Stimulated activated CD4-positive, alpha-beta T cell treated with anti-CD3 and anti-CD28 coated beads, Interleukin-2, amount 100 ng/mL, for 4 hours (primary cell): ENCODE measurements at places on chromosomes 3 and 15.

DNA sequence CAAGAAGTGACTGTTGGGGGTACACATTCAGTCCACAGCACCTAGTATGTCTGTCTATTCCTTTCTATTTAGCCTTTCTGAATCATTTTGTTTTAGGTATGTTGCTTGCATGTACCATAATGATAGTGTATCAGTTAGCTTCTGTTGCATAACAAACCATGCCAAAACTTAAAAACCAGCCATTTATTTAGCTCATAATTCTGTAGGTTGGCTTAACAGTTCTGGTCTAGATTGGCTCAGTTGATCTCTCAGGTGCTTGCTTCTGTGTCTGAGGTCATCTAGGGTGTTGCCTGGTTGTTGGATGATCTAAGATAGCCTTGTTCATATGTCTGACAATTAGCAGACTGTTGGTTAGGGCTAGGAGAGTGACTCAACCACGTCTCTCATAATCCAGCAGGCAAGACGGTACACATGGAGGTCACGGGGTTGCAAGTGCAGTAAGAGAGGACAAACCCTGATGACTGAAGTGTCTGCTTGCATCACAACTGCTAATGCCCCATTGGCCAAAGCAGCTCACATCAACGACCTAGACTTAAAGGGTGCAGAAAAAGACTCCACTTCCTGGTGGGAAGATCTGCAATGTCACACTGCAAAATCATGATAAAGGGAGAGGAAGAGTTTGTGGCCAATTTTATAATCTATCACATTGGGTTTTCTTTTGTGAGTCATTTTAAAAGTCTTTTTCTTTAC is 6.8 kb upstream of the PDCD6IP start:
- DNase-seq = no peak

GRCh38 chr15:101204739-101205535 is 46.9 kb downstream of the CHSY1 start:
- DNase-seq = no peak

GRCh38 chr3:11734-12133 is 184.8 kb upstream of the CHL1 start:
- DNase-seq = no peak

DNA sequence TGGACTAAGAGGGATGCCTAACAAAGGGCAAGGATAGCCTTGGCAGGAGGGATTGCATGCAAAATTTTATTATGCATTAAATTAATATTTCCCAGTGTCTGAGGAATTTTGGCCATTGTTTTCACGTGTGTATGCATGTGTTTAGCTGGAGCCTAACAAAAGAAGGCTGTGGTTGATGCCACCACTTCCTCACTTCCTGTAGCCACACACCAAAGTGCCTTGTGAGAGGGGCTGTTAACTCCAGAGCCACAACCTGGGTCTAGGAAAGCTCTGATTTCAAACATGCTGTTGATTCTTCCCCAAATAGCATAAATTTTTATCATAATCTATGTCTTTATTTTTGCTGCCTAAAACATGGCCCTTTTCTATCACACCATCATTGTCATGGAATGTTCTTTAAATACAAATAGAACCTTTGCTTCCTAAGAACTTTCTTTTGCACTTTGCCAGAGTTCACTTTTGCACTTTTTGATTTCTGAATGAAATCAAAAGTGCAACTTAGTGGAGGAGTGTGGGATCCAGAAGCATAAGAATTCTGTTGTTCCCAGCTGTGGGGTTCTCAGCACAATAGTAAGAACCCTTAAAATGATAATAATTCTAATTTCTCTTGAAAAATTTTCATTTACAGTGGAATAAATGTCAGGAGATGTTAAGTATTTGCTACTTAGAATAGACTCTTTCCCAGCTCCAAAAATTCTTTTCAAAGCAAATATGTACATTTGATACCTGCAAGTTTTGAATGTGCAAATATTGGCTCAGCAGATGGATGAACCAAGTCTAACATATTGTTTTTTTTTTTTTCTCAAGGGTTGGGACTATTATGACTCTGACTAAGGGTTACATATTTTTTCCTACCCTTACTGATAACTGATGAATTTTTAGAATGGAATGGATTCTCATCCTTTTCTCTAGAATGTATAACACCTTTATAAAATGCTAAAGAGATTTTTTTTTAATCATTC is 35.6 kb upstream of the SPTSSB start:
- no peak for DNase-seq

- DNase-seq = no peak
Observed at GRCh38 chr3:190718097-190718496, 144.4 kb downstream of the GMNC start.

GRCh38 chr15:40744815-40745152 is 10.3 kb downstream of the RMDN3 start:
- DNase-seq = no peak

- DNase-seq = no peak
Observed at GRCh38 chr3:36214460-36214859, 165.8 kb upstream of the STAC start.

DNA sequence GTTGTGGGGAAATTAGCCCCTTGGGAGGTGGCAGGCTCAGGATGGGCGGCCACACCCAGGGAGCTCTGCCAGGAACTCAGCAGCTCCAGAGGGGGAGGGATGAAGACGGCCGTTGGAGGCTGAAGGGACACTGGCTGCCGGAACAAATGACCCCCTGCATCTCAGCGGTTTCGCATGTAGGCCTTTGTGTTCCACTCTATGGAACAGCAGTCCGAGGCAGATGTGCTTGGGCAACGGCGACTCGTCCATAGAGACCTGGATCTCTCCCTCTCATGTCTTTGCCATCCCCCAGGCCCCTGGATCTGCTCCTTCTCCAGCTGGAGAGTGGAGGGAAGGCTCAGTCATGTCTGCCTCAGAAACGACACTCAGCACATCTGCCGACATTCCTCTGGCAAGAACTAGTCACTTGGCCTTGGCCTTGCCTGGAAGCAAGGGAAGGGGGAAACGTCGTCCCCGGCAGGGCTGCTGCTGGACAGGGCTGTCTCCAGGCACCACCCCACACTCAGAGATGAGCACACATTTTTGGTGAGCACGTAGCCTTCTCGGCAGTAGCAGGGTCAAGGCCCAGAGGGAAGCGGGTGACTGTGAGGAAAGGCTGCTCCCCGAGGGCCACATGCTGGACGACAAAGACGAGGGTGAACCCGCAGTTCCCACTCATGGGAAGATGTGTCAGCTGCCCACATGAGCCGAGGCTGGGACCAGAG is 83.8 kb downstream of the ASB7 start:
- DNase-seq = no peak

GRCh38 chr15:47266566-47266965 is 450.7 kb upstream of the SEMA6D start:
- no peak for DNase-seq

- DNase-seq = no peak
Observed at GRCh38 chr3:38371541-38372213, 25.1 kb downstream of the XYLB start.

DNA sequence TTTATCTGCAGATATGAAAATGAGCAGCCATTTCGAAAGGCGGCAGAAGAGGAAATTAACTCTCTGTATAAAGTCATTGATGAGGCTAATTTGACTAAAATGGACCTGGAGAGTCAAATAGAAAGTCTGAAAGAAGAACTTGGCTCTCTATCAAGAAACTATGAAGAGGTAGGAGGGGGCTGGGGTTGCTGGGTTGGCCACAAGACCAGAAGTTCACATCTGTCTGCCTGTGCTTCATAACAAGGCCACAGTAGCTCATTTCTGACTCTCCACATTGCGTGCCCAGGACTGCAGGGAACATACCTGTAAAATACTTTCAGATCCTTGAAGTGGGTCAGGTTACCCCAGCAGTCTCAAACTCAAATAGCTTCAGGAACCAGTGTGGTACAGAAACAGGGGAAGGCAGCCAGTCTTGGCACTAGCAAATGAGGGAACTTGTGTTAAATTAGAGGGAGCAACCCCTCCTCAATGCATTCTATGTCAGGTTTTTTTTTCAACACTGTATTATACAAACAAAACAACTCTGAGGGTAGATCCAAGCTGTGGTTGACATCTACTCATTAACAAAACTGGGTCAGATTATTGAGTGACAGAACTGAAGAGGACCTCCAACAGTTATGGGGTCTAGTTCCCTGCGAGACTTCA is 48.7 kb downstream of the BFSP2 start:
- no peak for DNase-seq
